ENCODE measurements at places on chromosomes 7 and 10.
A peak's percentile ranks its signal among the peaks of the same experiment; 100 is the strongest.

GRCh38 chr10:3272300-3272699 is 99.7 kb upstream of the PITRM1 start:
- DNase-seq: no peak

DNA sequence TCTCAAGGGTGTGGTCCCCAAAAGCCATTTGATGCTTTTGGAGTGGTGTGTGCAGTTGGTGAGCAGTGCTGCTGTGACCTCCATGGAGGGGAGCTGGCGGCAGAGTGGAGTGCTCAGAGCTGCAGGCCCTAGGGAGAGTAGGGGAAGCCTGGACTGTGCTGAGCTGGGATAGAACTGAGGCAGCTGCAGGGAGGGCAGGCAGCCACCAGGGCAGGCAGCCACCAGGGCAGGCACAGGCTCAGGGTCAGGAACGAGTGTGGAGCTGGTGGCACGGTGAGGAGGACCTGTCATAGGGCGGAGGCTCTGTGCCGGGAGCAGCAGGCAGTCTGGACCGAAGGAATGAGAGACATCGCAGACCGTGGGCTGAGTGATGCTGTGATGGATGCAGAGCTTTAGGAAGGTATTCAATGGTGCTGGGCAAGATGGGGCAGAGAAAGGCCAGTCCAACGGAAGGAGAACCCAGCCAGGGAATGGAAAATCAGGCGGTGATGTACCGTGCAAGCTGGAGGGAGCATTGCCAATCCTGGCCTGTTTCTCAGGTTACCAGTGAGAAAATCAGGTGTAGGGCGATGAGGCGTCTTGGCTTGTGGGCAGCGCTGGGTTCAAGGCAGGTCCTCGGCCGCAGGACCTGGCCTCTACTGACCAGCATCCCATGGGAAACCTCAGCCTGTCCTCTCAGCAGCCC is 152.6 kb downstream of the CAMK1D start:
- DNase-seq: no peak

GRCh38 chr10:60549686-60550085 is 160.0 kb upstream of the ANK3 start:
- no peak for DNase-seq

DNA sequence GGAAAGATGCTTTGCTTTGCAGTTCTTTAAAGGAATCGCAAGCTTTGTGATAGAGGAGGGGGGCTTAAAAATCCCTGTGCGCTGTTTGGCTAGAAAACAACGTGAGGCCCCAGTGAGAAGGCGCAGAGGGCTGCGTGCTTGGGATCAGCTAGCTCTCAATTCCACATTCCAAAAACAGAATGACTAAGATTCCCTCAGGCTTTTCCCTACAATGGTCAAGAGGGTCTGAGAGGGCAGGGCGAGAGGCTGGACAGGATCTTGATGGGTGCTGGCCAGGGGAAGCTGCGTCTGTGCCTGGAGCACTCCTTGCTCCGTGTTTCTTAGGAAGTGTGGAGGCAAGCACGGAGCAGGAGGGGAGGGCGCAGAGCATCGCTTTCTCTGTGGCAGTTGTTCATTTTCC is 72.1 kb upstream of the INHBA start:
- DNase-seq: no peak

GRCh38 chr10:69367469-69367868 is 49.2 kb downstream of the TACR2 start:
- no peak for DNase-seq

- DNase-seq: no peak
These were observed 171.3 kb upstream of the BMPER start for GRCh38 chr7:33733870-33734650.

DNA sequence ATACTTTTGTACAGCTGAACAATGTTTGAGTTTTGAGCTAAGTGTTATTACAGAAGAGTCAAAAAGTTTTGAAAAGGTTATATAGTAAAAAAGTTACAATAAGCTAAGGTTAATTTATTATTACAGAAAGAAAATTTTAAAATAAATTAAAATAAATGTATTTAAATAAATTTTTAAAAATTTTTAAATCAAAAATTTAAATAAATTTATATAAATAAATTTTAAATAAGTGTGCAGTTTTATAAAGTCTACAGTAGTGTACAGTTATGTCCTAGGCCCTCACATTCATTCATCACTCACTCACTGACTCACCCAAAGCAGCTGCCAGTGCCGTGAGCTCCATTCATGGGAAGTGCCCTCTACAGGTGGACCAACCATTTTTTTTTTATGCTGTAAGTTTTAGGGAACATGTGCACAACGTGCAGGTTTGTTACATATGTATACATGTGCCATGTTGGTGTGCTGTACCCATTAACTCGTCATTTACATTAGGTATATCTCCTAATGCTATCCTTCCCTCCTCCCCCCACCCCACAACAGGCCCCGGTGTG is 462.9 kb upstream of the ZMIZ1 start:
- peak; percentile 19 for DNase-seq

DNA sequence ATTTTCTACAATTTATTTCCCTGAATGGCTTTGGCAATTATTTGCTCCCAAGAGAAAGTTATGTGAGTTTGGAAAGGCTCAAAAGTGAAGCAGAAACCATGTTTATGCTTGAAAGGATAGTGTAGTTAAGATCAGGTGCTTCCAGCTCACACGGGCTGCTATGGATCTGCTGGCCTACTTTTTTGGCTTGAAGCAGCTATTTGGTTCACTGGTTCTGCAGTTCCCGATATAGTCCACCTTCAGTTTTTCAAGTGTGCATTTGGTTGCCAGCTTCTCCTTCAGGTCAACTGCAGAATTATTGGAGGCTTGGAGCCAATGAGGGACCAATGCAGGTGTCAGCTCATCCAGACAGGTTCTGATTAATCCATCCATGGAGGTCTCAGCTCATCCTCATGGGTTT is 484.3 kb upstream of the SEMA3A start:
- DNase-seq: no peak

DNA sequence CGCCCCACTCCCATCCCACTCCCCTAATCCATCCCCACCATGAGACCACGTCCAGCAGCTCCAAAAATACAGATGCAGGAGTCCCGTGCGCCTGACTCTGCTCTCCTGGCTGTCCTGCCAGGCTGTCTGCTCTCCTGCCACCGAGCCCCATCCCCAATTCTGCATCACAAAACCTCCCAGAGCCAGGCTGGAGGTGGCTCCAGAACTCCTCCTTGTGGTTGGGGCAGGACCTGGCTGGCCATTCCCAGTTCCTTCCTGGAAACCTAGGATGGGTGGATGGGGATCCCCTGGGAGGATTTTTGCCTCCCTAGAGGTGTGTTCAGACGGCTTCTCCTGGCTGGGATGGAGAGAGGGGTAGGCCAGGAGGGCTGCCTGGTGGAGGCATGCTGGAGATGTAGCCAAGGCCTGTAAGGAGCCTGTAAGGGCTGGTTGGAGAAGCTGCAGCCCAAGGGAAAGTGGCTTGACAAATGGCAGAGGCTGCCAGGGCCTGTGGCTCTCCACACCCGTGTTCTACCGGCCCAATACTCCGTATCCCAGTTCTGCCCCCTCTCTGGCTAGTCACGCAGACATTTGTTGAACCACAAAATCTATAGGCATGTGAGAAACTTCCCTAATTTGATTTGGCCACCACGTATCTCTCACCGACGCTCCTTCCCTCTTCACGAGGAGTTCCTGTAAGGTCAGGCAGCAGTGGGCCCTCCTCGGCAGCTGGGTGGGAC is 99.3 kb downstream of the ARHGAP22 start:
- DNase-seq: no peak

- no peak for DNase-seq
These were observed 39.6 kb downstream of the NUP205 start for GRCh38 chr7:135597181-135597925.

GRCh38 chr7:156034397-156034796 is 222.1 kb upstream of the SHH start:
- DNase-seq: no peak

DNA sequence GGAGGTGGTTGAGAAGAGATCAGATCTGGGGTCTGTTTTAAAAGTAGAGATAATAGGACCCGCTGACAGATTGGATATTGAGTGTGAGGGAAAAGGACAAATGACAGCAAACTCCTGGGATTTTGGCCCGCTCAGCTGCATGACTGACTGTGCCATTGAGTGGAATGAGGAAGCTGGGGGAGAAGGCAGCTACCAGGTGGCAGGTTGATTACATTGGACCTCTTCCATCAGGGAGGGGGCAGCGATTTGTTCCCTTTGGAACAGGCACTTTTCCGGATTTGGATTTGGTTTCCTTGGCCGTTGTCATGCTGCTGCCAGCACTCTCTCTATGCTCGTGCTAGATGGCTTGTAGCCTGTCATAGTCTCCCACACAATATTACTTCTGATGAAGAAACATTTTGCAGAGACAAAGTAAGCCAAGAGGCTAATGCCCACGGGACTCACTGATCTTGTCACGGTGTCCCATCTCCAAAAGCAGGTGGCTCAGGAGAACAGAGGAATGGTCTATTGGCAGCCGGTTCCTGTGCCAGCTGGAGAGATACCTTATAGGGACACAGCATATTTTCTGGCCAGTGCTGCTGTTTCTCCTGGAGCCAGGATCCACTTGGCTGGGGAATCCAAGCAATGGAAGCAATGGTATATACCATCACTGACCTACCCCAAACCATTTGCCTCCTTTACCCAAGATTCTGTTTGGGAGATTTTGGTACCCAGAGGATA is 69.1 kb upstream of the WAC start:
- no peak for DNase-seq

GRCh38 chr7:117639966-117640365 is 160.1 kb downstream of the CFTR start:
- no peak for DNase-seq

DNA sequence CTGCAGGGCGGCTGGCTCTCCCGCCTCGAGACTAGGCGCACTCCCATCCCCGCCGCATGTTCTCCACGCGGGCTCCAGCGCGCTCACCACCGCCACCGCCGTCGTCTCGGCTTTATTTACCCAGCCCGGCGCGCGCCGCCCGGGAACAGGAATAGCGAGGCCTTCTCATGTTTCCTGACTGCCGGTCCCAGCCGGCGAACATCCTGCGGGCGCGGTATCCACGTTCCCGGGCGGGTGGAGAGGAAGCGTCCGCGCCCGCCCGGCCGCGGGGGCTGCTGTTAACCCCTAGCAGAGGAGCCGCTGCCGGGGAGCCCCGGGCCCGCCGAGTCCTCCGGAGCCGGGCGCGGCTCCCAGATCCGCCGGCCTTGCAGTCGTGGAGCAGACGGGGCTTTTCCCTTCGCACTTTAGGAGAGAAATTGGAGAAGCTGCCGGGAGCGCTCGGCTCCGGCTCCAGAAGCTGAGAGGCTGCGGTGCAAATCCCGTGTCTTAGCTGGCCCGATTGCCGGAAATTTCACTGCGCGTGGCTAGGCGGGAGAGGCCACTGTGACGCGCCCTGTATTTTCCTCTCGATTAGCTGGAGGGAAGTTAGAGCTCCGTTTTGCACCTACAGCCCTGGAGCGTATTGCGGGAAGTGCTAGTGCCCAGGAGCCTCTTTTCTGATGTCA is at the start of gene MKX:
TSS of gene MKX (minus strand) at position 88 of the 665 bp plus-strand sequence. CDS start 2,404 bp downstream, outside the sequence.
- no peak for DNase-seq

DNA sequence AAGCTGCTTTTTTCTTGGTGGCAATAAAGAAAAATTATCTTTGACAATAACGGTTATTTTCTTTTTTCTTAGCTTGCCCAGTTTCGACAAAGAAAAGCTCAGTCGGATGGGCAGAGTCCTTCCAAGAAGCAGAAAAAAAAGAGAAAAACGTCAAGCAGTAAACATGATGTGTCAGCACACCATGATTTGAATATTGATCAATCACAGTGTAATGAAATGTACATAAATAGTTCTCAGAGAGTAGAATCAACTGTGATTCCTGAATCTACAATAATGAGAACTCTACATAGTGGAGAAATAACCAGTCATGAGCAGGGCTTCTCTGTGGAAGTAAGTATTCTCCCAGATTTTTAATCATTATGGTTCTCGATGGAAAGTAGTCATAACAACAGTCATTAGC is 33.0 kb downstream of the AKAP9 start:
- no peak for DNase-seq

DNA sequence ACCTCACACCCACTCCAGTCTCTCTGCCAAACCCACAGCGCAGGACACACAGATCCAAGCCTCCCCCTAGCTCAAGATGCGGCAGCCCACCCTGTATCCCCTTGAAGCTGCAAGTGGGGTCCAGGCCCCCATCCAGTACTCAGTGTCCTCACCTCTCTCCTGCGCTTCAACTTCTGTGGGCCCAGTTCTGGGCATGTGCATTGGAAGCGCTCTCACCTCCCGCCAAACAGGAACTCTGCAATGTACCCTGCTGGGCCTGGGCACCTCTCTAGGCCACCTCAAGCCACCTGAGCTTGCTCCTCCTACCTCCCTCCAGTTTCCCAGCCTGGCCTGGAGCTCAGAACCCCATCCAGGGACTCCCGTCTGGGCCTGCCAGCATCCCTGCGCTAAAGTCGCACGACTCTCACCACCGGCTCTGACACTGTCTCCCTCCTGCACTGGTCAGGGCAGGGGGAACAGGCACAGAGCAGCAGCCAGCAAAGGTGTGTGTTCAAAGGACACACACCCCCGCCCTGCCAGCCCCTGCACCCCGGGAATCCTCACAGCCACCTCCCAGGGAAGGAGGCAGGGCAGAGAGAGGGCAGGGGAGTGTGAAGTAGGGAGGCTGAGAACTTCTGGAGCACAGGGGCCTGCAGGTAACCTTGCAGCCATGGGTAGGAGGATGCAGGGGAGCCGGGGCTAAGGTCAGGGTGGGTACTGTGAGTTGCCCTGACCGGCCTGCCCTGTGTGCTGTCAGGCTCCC is 51.7 kb upstream of the MSMB start:
- no peak for DNase-seq

DNA sequence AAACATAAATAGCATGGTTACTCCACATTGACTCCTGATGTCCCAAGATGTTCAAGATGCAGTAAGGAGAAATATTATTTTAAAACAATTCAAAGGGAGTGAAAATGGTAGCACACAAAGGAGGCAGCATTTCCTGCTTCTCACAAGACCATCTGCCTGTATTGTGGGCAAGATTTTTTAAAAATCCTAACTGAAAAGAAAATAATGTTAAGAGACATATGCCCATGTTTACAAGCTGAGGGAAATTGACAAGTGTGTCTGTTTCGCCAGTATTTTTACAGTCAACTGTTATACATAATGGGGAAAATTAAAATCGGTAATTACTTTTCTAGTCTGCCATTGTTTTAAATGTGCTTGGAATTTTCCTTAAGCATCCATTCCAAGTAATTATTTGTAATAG is 646.2 kb upstream of the C7orf33 start:
- no peak for DNase-seq

DNA sequence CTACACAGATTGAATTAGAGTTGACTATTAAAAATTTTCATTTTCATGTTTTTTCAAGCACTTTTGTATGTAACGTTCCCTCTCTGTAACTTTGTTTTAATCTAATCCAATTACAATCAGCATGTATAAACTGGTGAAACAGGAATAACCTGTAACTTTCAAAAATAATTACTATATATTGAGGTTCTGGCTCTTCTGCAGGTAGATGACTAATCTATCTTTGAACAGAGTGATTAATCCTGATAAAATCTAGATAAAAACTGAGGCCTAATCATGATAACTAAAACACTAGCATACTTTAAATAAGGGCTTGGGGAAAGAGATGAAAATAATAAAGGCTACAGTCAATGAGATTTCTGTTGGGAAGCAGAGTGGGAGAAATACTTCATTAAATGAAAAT is 101.6 kb upstream of the KCND2 start:
- peak; percentile 83 for DNase-seq

GRCh38 chr10:21513405-21513788 is 12.1 kb downstream of the SKIDA1 start:
- DNase-seq: no peak

- DNase-seq: peak; percentile 39
These were observed 5.1 kb downstream of the LDB1 start for GRCh38 chr10:102114861-102115618.

Data from PC-9 (cell line).